ENCODE measurements at places on chromosomes 4 and X.
A peak's percentile ranks its signal among the peaks of the same experiment; 100 is the strongest.

GRCh38 chr4:88610771-88611170 lies 18.5 kb downstream of the HERC3 start:
- no peak for DNase-seq

DNA sequence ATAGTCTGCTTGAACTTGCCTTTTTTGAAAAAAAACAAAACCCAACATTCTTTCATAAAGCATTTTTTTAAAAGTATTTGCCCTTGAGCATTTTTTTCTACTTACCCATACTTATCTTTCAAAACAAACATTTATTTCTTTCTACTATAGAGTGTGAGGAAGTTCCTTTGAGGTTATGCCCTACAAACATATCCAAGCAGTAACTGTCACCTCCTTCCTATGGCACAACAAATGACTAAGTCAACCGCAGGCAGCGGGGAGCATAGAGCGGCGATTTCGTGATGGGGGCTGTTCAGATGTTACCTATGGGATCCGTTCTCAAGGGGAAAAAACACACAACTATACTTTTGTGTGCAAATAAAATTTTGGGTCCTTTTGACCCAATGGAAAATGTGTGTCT lies 19.4 kb downstream of the SPRY1 start:
- no peak for DNase-seq

- DNase-seq = peak; percentile 6
These were observed 4.4 kb upstream of the VAMP7 start for GRCh38 chrX:155876704-155877103.

- DNase-seq = no peak
These were observed 38.5 kb downstream of the ELF4 start for GRCh38 chrX:130071611-130072344.

GRCh38 chr4:244471-244870 lies 60.8 kb downstream of the ZNF732 start:
- DNase-seq = peak; percentile 78

DNA sequence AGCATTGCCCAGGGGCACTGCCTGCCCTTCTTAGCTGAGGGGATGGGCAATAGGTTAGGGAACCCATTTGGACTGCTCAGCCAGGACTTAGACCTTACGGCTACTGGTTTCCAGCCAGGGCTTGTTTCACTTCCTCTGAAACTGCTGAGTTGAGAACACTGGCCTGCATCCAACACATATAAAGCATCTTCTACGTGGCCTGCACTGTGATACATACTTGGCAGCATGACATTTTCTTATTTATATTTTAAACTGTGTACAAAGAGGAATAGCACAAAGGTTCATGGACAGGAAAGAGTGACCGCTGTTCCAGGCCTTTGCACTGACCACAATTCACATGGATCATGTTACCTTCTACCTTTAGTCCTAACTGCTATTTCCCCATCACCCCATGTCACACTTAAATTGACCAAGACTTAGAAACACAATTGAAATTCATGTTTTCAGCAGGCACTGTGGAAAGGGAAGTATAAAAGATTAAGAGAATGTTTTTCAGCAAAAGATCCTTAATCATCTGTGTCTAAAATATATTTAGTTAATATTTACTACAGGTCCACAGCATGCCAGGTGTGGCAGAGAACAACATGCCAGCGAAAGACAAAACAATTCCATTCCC lies 43.7 kb downstream of the NLGN4X start:
- peak; percentile 1 for DNase-seq

DNA sequence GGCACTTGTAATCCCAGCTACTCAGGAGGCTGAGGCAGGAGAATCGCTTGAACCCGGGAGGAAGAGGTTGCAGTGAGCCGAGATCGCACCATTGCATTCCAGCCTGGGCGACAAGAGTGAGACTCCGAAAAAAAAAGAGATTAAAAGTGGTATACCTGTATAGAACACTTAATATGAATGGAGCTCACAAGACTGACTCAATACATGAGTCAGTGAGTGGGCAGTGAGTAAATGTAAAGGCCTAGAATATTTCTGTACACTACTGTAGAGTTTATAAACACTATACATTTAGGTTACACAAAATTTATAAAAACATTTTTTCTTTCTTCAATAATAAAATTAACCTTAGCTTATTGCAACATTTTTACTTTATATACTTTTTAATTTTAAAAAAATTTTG lies 93.8 kb downstream of the CENPC start:
- no peak for DNase-seq

DNA sequence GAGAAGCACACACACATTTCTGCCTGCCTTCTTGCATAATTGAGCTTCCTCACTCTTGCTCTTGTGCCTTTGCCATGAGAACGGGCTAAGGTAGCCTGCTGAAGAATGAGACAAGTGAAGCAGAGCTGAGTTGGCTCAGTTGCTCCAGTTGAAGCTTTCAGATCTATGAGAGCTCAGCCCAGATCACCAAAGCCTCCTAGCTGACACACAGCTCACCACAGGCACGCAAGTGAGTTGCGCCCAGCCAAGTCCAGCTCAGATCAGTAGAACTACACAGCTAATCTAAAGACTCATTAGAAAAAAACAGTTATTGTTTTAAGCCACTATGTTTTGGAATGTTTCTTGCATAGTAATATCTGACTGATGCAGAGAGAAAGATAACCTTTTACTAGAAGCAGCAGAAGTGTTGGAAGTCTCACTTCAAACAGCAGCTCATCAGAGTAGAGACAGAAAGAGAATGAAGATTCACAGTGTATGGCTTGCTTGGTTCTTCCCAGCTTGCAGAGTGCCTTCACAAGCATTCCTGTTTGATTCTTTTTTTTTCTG lies 362.4 kb downstream of the MID1IP1 start:
- no peak for DNase-seq

DNA sequence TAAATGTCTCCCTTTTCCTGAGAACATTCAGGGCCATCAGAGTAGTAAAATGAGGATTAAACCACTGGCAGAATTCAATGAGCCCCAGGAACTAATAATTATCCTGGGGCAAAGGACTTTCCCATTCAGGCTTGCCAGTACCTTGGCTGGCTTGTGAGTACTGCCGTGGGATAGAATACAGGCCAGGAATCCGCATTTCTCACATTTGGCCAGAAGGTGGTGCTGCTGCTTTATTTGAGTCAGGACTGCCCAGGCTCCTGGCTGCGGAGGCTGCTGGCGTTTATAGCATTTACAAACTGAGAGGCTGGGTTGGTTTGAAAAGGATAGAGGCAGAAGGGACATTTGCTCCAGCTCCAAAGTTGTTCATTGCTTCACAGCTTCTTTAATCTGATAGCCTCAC lies 91.4 kb downstream of the RTL9 start:
- DNase-seq = peak; percentile 44

- DNase-seq = no peak
These were observed 456.9 kb downstream of the CCSER1 start for GRCh38 chr4:90584051-90584450.

- peak; percentile 53 for DNase-seq
These were observed 49.4 kb downstream of the RTL9 start for GRCh38 chrX:110407910-110408545.

- DNase-seq = no peak
These were observed 311.4 kb downstream of the MAPK10 start for GRCh38 chr4:86048426-86048825.

Measured in OCI-LY7 (cell line).